ENCODE measurements at places on chromosomes 6 and 20. TPM values are rescaled to one million over a fixed set of nuclear protein-coding genes. Genes with fewer than 3 reads are reported as not detected.

Gene MAN1A1
- 19.1 TPM for total RNA-seq

Gene SLC4A11
- total RNA-seq: 0.71 TPM

Gene SLC2A4RG
- 35.2 TPM for total RNA-seq

Gene MED23
- 11.9 TPM for total RNA-seq

Gene EEF1E1
- total RNA-seq: 17.0 TPM

Gene RIPPLY2
- total RNA-seq: 0.24 TPM

Gene TSHZ2
- total RNA-seq: 2.2 TPM

Gene PGC
- 2.7 TPM for total RNA-seq

Gene KCNK15
- total RNA-seq: 1.8 TPM

All from pancreas (tissue), 10 donors.